RCC 7860 (cell line): ENCODE measurements at places on chromosomes 16 and 17.

DNA sequence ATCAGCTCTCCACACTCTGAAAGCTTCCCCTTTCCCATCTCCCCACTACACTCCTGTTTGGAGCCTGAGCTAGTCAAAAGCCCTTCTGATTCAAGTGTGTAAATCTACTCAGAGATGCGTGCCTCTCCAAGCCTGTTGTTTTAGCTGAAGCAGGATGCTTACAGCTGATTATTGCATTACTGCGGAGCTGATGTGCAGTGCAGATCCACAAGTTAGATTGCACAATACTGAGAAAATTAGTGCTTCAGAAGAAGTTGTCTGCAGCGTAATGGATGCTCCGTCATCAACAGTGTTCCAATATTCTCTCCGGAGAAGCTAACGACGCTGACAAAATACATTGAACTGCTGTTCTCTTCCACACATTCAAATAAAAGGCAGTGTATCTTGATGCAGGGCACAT, 44.8 kb upstream of the NLRP1 start:
- no peak for DNase-seq

DNA sequence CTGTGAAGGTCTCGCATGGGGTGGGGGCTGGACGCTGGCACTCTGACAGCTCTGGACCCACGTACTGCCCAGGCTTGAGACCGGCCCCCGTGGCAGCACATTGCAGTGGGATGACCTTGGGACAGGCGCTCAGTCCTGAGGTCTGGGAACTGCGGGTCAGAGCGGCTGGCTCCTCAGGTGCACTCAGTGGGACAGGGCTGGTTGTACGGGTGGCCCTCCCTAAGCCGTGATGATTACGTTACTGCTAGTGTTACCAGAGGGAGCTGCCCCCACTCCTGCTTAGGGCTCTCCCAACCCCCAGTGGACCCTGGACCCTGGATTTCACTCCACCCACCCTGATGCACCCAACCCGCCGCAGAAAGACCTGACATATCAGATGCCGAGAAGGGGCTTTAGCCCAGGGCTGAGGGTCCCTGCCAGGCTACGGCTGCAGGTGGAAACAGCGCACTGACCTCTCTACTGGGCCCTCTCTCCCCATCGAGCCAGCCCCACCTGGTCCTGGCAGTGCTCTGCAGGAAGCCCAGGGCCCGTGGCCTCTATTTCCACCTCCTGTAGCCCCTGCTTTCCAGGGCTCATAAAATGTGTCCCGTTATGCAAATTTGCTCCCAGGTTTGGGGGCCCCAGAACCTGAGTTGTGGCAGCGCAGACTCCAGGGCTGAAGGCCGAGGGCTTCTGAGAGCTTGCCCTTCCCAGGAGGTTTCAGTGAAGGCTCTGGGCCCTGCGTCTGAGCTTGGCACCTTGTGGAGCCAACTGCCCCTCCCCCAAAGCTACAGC, 77.2 kb downstream of the RTN4RL1 start:
- DNase-seq: no peak

GRCh38 chr16:86676254-86676670, 97.9 kb downstream of the FOXL1 start:
- peak; percentile 91 for DNase-seq

GRCh38 chr17:77097631-77098180, 43.1 kb upstream of the SEC14L1 start:
- DNase-seq: no peak

GRCh38 chr16:72989579-72990551, 58.1 kb downstream of the ZFHX3 start:
- DNase-seq: peak; percentile 77

DNA sequence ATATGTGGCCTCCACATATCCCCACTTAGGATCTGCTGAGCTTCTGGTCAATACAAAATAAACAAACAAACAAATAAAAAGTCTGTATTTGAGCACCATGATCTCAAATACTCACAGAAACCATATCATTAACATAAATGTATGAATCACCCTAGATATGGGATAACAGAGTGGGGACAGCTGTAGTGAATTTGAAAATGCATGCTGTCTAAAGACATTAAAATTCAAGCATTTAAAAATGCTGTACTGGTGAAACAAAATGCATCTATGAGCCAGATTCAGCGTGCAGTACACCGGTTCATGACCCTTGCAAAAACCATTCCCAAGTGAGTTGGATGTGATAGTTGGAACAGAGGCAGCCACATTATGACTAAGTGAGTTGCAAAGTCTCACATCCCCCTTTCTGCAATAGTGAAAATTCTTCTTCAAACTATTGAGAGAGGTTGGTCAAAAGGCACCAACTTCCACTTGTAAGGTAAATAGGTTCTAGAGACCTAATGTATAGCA, 12.3 kb downstream of the GRIN2A start:
- DNase-seq: no peak
